ENCODE measurements at places on chromosomes 1 and 21.

- DNase-seq: peak; percentile 15
Measured at GRCh38 chr1:111961016-111961415, 28.5 kb downstream of the KCND3 start.

DNA sequence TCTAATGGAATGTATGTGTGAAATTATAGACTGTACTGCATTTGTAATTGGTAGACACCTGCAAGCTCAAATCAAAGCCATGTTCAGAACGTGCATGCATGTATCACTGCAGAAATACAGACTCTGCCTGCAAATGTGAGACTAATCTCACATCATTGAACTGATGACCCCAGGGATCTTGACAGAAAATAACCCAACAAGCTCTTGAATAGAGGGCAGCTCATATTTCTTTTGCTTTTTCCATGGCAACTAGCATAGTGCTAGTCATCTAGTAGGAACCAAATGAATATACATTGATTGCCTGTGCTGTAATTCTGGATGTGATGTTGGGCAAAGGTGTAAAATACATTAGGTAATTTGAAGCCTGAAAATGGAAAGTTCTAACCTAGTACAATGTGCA lies 62.4 kb downstream of the PTPRC start:
- no peak for DNase-seq

DNA sequence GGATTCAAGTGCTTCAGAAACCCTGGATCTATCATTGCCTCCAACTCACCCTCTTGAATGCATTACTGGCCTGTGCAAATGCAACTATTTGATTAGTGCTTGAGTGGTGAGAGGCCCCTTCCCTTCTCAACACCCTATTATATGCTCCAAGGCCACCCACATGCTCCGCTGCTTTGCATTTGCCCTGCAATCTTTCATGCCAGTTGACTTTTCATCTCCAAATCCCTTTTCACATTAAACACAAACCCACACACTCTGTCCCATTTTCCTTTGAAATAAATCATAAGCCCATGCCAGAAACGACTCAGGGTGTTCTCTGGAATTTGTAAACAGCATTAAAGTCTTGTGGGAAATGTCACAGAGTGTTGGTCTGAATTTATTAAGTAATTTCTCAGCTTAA lies 78.9 kb upstream of the CTTNBP2NL start:
- peak; percentile 33 for DNase-seq

DNA sequence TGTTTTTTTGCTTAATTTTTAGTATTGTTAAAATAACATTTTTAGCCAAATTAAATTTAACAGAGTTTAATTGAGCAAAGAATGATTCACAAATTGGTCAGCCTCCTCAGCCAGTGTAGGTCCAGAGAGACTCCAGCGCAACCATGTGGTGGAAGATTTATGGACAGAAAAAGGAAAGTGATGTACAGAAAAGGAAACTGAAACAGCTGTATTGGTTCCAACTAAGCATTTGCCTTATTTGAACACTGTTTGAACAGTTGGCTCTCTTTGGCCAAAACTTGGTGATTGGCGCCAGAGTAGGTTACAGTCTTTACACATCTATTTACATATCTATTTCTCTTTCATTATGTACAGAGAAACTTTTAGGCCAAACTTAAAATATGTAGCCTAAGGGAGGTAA lies 19.4 kb downstream of the RPS6KC1 start:
- DNase-seq: peak; percentile 56

DNA sequence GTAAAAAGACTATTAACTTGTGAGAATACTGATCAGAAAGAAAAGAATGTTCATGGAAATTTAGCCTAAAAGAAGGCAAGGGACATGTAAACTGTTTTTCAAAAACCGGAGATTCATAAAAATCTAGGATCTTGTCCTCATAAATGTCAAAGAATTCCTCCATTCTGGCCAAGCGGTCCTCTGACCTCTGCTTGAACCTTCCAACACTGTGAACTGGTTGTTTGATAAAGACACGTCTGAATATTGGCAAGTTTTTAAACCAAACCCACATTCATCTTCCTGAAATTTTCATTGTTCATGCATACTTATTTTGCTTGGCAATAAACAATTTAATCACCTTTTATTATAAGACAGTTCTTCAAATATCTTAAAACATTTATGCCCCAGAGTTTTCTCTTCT lies 19.8 kb downstream of the ASPM start:
- DNase-seq: no peak

Data from muscle of leg (tissue), 16 donors.